ENCODE measurements at places on chromosomes 2 and 18. TPM values are rescaled to one million over a fixed set of nuclear protein-coding genes. Genes with fewer than 3 reads are reported as not detected.

DNA sequence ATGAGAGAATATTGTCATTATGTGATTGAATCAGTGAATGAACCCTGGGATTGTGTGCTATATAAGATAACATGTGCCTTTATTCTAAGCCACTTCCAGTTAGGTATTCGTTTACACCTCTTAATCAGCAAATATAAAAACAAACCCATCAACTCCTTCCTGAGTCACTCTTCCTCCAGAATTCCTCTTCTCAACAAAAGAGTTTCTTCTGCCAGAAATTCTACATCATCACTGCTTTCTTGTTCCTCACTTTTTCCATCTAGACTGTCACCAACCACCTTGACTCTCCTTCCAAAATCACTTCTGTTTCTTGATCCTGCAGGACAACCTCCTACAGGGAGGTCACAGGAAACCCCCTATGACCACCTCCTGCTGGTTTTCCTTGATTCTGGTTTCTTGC is 261.4 kb downstream of the CYP26B1 start:
- no peak for ATAC-seq

DNA sequence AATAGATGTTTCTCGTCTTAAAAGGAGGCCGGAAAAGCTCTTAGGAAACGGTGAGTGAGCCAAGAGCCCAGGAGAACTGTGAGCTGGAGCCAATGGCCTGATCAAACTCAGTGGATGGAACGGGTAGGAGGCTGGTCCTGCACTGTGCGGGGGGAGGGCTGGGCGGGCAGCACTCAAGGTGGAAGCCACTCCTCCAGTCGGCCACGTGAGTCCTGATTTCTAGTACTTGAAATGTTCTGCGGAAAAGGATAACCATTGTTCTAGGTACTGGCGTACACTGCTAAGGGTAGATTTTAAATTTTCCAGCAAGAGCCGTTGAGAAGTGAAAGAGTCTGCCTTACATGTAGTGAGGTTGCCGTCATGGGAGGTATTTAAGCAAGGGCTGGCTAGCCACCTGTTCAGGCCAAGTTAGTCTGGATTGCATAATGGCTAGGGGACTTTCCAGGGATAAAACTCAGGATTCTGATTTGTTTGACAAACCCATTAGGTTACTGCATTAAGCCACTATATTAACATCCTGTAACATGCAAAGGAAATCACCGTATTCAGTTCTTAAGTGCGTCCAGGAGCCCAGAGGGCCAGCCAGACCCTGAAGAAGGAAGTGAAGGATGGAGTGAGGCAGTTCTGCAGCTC is 51.3 kb upstream of the ODC1 start:
- ATAC-seq = no peak

DNA sequence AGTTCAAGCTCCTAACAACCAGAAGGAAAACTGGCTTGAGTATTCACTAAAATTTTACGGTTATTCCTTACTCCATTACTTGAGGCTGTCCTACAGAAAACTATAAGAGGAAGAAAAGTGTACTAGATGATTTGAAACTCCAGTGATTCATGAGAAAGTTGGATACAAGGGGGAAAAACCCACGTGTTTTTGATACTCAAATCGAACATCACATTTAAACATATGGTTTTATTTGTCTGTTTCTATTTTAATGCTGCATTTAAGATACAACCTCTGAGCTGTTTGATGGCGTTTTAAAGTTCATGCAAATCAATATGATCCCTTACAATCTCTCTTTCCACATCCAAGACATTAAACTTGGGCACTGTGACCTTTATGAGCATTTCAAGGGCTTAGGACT is 125.1 kb upstream of the LMAN1 start:
- no peak for ATAC-seq

DNA sequence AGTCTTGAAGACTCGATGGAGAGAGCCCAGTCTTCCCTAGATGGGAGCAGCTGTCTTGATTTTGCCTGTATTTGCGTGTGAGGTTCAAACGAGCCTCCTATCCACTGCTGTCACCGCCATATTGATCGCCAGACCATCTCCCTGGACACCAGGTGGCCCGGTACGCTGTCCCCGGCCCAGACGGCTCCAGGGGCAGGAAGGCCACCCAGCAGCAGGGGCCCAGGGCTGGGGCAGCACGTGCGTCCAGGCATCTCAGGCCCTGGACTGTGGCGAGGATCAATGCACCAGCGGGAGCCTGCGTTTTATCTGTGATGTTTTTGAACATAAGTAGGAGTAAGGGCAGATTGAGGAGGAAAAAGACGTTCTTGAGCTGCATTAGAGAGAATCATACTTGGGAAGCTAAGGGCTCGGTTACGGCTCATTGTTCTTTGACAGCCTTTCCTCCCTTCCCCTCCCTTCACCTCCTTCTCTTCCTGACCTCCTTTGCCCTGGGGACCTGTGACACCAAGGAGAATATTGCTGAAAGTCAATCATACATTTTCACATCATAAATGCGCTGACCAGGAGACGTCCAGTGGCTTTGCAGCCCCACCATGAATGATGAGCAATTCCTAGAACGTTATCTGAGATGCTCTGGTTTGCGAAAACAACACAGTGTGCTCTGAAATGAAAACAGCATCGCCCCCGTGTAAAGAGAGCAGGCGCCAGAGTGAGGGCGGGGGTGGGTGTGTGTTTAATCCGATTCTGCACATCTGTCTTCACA is 711.2 kb upstream of the SALL3 start:
- no peak for ATAC-seq

Gene CREG2
- total RNA-seq = not detected

Gene BOLL
- not detected for total RNA-seq
